ENCODE measurements at places on chromosomes 2 and 18.

GRCh38 chr2:121910139-121910538, 154.7 kb downstream of the TSN start:
- DNase-seq: no peak

DNA sequence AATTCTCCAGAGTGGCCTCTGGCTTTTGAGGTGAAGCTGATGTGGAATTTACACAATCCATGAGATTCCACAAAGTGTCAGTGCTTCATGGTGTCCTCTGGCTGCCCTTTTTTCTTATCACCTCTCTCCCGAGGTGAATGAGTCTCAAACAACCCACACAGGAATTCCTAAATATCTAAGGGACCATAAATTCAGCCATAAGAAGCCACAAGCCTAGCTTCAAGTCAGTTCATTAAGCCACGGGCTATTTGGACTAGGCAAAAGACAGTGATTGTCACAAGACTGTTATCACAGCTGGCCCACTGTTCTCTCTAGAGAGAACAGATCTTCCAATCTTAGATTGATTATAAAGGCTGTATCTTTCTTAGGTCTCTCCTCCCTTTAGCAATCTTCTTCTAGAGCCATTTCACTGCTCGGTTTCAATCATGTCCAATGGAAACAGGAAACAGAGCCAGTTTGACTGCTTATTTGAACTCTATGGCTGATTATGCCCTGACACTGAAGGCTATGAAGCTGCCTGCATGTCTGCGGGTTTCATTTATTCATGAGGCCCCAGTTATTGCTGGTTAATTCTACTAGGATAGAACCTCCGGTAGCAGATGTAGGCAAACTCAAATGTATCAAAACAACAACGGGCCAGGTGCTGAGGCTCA, 4.1 kb downstream of the NEMP2 start:
- no peak for DNase-seq

DNA sequence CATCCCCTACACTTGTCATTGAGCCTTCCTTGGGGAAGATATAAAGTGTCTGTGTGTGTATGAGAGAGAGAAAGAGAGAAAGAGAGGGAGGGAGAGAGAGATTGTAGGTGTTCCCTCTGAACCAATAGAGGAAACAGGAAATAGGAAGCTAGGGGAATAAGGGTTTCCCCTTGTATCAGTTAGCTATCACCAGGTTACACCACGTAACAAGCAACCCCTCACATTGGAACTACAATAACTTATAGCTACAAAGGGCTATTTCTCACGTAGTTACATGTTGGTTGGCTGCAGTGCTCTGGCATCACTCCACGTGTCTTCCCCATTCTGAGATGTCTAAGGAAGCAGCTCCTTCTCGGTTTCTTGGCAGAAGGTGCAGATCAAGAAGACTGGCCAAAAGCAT, 41.0 kb upstream of the ARL4C start:
- no peak for DNase-seq

- DNase-seq: no peak
These were observed 886 bp upstream of the STK25 start for GRCh38 chr2:241509155-241509784.

- no peak for DNase-seq
These were observed 73.3 kb downstream of the SH3BP4 start for GRCh38 chr2:235024931-235025773.

- DNase-seq: no peak
These were observed 548.3 kb upstream of the VWC2L start for GRCh38 chr2:213862407-213863076.

DNA sequence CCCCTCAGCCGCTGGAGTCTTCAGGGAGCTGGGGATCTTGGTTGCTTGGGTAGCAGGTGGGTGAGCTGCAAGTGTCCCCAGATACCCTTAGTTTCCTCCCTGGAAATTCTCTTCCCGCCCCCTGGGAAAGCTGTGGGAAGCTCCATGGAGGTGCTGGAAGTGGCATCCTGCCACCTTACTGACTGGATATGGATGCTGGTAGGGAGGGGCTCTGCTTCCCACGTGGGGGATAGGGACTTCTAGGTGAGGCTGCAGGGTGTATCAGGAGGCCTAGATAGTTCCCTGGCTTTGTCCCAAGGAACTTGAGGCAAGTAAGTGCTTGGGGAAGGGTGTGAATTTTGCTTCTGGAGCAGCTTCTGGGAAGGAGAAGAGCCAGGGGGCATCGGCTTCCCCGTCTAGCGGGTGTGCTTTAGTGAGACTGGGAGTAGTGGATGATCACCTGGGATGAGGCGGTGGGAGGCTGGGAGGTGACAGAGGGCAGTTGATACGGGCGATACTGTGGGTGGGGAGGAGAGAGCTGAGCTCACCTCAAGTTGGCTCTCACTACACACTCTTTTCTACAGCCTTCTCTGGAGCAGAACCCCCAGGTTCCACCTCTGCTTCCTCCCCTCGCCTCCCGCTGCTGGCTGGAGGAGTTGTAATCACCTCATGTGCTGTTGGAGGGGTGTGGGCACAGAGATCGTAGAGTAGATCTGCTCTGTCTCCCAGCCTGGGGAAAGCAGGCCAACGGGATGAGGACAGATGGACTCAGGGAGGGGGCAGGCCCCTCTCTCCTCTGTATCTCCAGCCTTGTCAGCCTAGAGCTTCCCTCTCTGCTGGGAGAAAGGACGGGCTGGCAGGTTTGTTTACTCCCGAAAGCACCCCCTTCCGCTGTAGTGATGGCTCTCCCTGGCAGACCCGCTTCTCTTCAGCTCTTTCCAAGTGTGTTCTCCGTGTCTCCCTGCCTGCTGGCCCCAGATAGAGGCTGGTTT, 19.8 kb downstream of the TET3 start:
- no peak for DNase-seq

DNA sequence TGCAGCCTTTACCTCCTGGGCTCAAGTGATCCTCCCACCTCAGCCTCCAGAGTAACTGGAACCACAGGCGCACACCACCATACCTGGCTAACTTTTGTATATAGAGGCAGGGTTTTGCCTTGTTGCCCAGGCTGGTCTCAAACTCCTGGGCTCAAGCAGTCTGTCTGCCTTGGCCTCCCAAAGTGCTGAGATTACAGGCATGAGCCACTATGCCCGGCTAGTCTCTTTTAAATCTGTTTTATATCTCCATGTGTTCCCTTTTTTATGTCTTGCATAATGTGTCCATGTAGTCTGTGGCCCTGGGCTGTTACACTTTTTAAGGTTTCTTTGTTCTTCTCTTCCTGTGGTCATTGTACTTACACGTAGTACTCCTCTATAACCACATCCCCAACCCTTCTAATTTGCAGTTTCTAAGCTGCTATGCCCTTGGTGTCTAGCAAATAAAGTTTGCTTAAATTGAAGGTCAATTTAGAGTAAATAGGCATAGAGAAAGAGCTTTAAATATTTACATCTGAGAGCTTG, 168.2 kb downstream of the MCFD2 start:
- DNase-seq: no peak

DNA sequence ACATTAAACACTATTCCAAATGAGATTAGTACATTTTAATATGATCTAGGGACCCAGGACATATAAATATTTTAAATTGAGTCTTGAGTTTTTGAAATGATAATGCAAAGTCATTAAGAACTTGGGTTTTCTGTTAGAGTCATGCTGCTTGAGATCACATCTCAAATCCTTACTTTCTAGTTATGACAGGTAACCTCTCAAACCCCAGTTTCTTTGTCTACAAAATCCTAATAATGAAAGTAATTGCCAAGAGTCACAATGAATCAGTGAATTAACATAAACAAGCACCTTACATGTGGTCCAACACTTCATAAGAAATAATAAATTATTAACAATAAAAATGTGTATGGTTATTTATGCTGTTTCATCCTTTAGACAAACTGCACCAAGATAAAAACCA, 607.6 kb downstream of the LRP1B start:
- DNase-seq: no peak

DNA sequence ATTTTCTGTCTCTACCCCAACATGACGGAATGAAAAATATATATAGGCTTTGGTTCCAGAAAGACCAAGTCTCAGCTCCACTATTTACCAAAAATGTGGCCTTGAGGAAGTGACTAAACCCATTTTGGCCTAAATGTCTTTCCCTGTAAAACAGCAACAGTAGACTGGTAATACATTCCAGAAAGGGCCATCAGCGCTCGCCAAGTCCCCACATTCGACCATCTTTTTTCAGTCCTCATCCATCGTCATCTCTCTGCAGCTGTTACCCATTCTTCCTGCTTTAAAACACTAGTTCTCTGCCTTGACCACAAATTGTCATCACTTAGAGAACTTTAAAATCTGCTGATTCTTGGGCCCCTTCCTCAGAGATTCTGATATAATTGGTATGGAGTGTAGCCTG, 183.8 kb upstream of the CTAGE1 start:
- DNase-seq: no peak

DNA sequence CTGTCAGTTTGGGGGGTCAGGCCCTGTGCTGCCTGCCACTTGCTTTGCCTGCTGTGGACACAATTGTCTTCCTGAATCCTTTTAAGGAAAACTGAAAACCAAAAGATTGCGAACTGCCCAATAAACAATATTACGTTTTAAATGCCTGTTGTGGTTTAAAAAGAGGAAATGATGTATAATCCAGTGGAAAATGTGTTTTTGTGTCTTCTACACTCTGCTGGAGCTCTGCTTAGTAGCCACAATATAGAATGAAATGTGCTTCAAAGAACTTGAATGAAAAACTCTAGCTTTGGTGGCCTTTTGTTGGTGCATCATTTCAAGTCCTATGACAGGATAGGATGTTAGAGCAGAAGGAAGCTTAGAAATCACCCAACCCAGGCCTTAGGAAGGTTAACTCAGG, 23.2 kb upstream of the CABYR start:
- no peak for DNase-seq

- DNase-seq: no peak
These were observed 39.4 kb downstream of the HADHB start for GRCh38 chr2:26284132-26284531.

DNA sequence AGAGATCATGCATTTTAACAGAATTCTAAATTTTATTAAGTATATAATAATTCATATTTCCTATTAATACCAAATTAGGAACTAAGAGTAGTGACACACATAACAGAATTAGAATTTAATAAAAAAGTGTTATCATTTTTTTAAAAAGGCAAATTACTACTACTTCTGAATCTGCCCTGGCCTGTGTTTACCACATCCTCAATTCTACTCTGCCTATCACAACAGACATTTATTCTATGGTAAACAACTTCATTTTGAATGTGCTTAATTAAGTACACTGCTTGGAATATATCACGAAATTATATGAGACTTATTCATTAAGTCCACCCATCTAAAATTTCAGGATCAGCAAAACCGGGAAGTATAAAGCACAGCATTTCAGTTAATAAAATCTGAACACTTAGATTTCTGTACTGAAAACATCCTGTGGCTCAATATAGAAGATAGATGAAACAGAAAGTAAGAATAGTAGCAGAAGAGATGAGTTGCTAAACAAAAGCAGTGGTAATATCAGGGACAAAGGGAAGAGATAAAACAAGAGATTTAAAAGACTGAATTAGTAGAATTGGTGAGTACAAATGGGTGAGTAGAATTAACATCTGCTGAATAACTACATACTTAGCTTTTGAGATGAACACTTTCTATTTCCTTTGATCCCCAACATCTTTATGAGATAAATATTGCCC, 3.7 kb downstream of the SMC6 start:
- no peak for DNase-seq

DNA sequence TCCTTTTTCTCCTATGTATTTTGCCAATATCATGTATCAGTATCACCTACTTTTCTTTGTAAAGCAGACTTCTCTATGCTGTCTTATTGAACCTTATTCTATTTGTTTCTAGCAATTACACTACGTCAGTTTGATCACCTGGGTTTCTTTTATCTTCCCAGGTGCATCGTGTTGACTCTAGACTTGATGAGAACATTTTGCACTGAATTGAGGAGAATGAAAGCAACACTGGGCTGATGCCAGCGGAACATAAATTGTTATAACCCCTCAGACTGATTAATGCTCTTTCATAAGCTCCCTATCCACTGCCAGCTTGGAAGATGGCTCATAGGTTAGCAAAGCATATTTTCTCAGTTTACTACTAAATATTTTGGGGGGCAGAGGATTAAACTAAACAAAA, 140.6 kb downstream of the EPHA4 start:
- peak; percentile 44 for DNase-seq

DNA sequence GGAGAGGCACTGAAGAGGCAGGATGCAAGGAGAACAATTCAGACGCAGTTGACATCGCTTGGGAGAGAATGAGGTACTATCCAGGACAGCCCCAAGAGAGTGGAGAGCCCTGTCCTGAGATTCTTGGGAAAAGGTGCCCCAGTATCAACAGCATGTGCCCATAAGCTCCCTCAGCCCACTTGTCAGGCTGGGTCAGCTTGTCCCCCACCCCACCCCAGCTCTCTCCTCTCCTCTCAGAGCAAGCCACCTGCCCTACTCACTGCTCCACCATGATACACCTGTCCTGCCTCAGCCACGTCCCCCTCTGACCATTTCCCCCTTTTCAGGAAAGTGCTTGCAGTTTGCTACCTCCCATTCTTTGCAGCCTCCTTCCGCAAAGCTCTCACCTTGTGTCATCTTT, 111.8 kb downstream of the XRCC5 start:
- no peak for DNase-seq

DNA sequence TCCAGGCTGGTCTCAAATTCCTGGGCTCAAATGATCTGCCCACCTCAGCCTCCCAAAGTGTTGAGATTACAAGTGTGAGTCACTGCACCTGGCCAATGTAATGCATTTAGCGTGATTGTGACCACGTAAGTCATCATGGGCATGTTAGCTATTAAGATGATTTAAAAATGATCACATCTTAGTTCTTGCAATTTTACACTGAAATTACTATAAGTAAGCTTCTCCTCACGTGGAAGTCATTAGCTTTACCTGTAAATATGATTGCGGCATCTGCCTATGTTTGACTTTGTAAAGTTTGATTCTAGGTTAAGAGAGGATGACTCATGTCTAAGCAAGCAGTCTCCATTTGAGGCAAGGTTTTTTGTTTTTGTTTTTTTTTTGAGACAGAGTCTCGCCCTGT, 85.5 kb downstream of the PMAIP1 start:
- no peak for DNase-seq

GRCh38 chr2:173118395-173118794, 42.7 kb downstream of the MAP3K20 start:
- no peak for DNase-seq
